Vagina (tissue), 2 donors: ENCODE measurements at places on chromosomes 12 and 14.

GRCh38 chr12:65384240-65384639 lies 105.8 kb downstream of the MSRB3 start:
- DNase-seq, result no peak

GRCh38 chr14:77009014-77009413 lies 19.5 kb downstream of the IRF2BPL start:
- no peak for DNase-seq

GRCh38 chr14:35438910-35439713 lies 34.6 kb upstream of the NFKBIA start:
- no peak for DNase-seq

DNA sequence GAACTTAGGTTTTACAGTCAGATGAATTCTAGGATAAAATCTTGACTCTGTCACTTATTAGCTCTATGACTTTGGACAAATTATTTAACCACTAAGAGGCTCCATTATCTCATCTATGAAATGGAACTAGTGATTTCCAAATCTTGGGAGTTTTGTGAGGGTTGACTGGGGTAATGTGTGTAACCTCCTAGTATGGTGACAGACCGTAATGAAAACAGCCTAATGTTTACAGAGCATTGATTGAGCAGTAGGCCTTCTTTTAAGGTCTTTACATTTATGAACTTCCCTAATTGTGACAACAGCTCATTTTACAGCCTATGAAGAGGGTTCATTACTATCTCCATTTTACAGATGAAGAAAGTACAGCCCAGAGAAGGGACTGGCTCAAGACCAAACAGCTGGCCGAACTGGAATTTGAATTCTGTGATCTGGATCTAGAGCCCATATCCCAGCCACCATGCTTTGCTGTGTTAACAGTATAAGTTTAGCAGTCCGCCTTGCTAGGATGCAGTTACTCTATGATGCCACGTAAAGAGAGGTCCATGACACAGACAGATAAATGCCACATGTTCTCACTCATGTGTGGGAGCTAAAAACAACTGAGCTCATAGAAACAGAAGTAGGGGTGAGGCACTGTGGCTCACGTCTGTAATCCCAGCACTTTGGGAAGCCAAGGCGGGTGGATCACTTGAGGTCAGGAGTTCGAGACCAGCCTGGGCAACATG lies 9.1 kb upstream of the FBXL14 start:
- DNase-seq, result no peak

DNA sequence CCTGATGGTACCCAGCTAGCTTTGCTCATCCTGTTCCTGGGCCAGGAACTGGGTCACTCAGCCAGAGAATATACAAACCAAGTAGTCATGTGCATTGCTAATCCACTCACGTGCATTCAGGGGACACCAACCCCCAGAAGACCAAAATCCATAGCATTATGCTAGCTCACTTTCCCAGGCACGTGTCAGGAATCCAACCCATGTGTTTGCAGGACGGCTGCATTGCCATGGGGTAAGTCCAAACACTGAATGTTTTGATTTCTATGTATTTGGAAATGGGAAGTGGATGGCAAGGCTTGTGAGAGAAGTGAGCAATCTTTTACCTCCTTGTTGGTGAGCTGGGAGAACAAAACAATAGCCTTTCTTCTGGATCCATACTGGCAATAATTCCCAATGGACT lies 87.1 kb upstream of the FOXN3 start:
- DNase-seq, result no peak

DNA sequence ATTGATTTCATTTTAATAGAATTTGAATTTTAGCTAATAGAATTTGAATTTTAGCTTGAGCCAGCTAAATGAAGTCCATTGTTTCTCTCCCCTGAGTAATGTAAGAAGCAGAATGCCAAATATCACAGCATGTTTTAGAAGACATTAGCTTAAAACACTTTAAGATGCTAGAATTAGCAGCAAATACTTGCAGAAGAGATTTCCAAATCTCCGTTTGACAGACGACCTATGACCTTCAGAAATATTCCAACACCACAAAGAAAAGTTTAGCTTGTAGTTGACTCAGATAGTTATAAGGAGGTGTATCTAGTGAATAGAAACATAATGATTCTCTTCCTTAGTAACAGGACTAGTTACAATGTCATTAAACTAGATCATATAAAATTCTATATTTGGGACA lies 51.7 kb upstream of the MYF6 start:
- no peak for DNase-seq

GRCh38 chr14:36676236-36676635 lies 14.6 kb downstream of the PAX9 start:
- no peak for DNase-seq

DNA sequence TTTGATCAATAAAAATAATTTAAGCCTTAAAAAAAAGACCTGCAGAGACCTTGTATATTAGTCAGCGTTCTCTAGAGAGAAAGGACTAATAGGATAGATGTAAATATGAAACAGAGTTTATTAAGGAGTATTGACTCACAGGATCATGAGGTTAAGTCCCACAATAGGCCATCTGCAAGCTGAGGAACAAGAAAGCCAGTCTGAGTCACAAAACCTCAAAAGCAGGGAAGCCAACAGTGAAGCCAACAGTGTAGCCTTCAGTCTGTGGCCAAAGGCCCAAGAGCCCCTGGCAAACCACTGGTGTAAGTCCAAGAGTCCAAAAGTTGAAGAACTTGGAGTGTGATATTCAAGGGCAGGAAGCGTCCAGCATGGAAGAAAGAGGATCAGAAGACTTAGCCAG lies 66.3 kb downstream of the TBX5 start:
- no peak for DNase-seq

GRCh38 chr12:102463659-102464249 lies 16.6 kb downstream of the IGF1 start:
- DNase-seq, result no peak

GRCh38 chr14:68135566-68135965 lies 316.0 kb downstream of the RAD51B start:
- no peak for DNase-seq

- DNase-seq, result no peak
Observed at GRCh38 chr12:80121661-80122060, 22.3 kb downstream of the OTOGL start.

GRCh38 chr12:76374386-76375020 lies 26.3 kb upstream of the BBS10 start:
- no peak for DNase-seq

GRCh38 chr14:77459072-77459723 lies 1.3 kb downstream of the AHSA1 start:
- no peak for DNase-seq

- no peak for DNase-seq
Observed at GRCh38 chr14:75049731-75050201, 1.5 kb downstream of the MLH3 start.

- no peak for DNase-seq
Observed at GRCh38 chr12:59695379-59695778, 99.5 kb downstream of the SLC16A7 start.

- DNase-seq, result no peak
Observed at GRCh38 chr12:63900922-63901793, 56.7 kb downstream of the SRGAP1 start.

DNA sequence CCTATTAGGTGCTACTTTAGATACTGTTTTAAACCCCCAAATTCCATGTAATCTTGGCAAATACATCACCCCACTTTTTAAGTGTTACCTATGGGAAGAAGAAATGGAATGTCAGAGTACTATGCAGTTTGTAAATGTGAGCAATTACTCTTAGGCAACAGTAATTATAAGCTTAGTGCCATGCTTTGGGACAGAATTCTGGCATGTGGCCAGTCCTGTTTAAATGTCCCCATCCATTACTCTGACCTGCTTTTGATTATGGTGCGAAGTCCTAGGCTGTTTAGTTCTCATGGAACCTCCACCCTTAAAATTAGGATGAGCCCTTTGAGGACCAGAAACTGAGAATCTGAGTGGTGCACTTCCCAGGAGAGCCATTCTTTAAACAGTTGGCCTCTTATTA lies 321.4 kb upstream of the RGS6 start:
- DNase-seq, result no peak

- no peak for DNase-seq
Observed at GRCh38 chr14:73888971-73889370, 2.3 kb downstream of the ZNF410 start.

- DNase-seq, result no peak
Observed at GRCh38 chr12:106079148-106079738, 59.5 kb downstream of the NUAK1 start.

- DNase-seq, result no peak
Observed at GRCh38 chr14:26765768-26766520, 168.1 kb upstream of the NOVA1 start.

GRCh38 chr14:22494486-22495135 lies 94.4 kb downstream of the DAD1 start:
- DNase-seq, result no peak

GRCh38 chr14:73142216-73142615 lies 5.9 kb downstream of the PSEN1 start:
- DNase-seq, result no peak

DNA sequence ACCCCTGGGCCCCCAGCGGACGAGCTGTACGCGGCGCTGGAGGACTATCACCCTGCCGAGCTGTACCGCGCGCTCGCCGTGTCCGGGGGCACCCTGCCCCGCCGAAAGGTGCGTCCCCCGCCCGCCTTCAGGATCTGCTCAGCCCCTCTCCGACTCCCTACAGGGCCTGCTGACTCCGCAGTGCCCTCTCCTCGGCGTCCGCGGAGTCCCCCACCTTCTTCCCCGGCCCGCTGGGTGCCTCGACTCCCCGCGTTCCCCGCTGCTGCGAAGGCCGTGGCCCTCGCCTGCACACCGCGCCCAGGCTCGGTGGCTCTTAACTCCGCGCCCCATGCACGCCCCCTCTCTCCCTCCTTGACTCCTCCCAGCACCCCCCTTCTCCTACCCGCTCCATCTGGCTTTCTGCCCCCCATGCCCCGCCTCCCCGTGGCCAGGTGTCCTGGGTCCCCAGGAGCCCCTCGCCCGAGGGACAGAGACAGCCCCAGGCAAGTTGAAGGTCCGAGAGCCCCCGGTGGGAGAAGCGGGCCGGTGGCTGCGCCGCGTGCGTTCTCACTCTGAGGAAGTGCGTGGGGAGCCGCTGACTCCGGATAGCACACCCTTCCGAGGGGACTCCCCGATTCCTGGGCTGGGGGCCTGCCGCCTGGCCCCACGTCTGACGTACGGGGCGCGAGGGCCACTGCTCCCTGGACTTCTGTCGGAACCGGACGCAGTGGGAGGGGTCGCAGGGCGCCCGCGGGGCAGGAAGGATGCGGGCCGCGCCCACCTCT lies 594 bp downstream of the TAMALIN start:
- no peak for DNase-seq

DNA sequence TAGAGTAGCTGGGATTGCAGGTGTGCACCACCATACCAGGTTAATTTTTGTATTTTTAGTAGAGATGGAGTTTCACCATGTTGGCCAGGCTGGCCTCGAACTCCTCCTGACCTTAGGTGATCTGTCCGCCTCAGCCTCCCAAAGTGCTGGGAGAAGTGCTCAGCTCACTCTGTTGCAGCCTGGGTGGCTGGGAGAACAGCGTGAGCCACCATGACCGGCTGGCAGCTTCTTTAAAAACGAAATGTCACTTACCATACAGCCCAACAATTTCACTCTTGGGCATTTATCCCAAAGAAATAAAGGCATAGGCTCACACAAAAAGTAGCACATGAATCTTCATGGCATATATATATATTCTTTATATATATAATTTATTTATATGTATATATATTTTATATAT lies 4.7 kb upstream of the CFAP73 start:
- DNase-seq, result no peak

DNA sequence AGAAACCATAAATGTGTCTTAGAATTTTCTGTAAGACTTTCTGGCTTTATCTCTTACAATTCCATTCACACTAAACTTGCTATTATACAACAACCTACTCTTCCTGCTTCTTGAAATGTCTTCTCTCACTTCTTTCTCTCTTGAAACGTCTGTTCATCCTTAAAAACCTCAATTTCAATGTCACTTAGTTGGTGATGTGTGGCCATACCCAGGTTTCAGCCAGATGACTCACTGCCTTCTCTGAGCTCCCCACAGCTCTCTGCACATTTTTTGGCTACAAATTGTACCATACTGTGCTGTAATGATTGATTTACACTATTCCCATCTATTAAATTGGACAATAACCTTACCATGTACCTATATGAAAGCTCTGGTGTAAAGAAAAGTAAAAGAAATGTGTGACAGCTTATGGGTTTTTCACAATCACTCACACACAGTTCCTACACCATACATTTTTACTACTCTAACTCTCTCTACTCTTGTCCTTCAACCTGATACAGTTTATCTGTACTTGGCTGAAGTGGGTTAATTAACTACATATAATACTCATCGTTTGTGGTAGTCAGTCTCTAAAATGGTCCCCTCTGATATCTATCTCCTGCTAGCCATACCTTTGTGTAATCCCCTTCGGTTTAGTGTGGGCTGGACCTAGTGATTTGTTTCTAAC lies 222.1 kb downstream of the NELL2 start:
- DNase-seq, result no peak
